ENCODE measurements at places on chromosomes 7 and 10. TPM values are rescaled to one million over a fixed set of nuclear protein-coding genes. Genes with fewer than 3 reads are reported as not detected.

DNA sequence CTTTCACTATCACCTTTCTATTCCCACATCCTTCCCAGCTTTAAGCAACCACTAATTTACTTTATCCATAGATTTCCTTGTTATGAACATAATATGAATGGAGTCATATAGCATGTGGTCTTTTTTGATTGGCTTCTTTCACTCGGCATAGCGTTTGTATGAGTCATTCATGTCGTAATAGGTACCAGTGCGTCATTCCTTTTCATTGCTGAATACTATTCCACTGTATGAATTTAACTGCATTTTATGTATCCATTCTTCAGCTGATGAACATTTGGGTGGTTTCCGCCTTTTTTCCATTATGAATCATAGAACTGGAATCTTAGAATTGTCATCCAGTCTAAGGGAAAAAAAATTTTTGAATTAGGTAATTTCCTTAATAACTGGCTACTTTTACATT lies 411.3 kb upstream of the AUTS2 start:
- DNase-seq: no peak

DNA sequence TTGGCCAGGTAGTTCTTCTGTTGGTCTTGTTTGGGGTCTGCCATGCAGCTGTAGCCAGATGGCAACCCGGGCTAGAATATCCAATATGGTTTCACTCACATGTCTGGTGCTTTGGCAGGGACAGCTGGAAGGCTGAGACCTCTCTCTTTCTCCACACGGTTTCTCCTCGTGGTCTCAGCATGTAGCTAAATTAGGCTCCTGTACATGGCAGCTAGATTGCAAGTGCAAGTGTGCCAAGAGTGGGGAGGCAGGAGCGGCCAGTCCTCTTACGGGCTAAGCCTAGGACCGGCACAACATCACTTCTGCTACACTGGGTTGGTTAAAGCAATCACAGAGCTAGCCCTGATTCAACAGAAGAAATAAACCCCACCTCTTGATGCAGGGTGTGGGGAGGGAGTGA lies 9.3 kb upstream of the PDE1C start:
- DNase-seq: no peak

- no peak for DNase-seq
These were observed 106.2 kb upstream of the KCTD7 start for GRCh38 chr7:66522518-66522917.

DNA sequence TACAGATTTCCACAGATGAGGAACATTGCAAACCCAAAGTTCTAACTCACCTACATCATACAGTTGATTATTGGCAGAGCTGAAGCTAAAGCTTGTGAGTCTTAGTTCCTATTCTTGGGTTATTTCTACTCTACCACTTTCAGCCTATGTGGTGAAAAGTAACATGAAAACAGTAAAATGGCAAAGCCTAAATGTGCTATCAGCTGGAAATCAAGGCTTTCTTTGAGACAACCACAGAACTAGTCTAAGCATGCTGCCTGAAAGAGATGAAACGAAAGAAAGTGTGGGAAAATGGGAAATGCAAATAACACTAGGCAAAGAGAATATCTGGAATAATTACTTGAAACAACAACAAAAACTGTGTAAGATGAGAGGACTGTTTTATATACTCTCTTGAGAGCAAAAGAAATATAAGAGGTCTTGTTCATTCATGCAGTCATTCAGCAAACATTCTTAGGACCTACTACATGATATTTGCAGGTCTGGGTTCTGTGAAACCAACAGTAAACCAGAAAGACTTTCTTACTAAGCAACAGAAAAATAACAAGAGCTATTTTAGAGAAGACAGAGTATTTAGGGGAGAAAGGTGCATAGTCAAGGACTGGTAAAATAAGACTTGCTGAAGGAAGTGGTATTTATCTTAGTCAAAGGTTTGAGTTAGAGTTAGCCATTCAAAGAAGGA lies 437.1 kb downstream of the HTR7 start:
- DNase-seq: no peak

DNA sequence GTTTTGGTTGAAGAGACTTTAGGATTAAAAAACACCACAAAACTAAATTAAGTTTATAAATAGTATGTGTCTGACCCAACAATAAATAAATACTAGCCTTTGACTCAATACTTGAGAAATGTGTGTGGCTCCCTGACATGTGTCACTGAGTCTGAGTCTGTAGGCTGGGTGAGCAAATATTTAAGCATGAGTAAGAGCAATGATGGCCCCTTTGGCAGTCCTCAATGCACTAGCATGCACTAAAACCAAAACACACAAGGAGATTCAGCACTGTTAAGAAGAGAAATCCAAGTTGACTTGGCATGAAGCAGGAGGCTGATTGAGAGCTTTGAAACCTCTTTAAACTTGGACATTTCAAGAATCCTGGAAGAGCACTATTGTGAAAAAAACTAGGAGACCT lies 37.1 kb downstream of the CCDC71L start:
- no peak for DNase-seq

DNA sequence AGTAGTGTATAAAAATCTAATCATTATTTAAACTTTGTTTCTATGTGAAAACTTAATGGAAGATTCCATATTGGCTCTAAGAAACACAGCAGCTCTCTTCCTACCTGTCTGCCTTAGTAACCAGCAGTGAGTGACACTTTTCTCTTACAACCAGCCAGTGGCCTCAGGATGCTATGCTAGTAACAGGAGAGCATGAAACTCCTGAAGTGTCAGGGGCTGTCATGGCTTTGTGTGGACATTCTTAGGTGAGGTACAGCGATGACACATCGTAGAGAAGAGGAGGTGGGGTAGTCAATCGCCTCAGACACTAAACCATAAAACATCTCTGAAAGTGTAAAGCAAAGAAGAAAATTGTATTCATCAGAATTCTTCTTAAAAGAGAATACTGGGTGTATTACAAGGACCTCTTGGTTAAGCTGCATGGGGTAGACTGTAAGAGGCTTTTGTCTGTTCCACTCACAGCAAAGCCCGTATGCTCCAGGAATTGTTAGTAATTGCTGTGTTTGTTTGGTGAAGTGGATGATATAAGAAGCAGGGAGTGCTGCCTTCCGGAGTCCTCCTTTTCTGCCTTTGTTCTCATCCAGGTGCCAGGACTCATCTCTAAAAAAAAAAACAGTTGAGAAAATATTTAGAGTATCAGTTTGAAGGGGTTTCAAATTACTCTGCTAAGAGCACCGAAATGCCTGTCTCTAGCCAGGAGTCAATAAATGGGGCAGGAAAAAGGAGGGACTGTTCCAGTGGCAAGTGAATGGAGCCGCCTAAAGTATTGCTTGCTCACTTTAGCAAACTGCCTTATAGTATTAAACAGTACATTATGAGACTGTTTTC lies 518.8 kb downstream of the CNTNAP2 start:
- peak; percentile 51 for DNase-seq

GRCh38 chr10:122083478-122084025 lies 94.6 kb downstream of the TACC2 start:
- no peak for DNase-seq

DNA sequence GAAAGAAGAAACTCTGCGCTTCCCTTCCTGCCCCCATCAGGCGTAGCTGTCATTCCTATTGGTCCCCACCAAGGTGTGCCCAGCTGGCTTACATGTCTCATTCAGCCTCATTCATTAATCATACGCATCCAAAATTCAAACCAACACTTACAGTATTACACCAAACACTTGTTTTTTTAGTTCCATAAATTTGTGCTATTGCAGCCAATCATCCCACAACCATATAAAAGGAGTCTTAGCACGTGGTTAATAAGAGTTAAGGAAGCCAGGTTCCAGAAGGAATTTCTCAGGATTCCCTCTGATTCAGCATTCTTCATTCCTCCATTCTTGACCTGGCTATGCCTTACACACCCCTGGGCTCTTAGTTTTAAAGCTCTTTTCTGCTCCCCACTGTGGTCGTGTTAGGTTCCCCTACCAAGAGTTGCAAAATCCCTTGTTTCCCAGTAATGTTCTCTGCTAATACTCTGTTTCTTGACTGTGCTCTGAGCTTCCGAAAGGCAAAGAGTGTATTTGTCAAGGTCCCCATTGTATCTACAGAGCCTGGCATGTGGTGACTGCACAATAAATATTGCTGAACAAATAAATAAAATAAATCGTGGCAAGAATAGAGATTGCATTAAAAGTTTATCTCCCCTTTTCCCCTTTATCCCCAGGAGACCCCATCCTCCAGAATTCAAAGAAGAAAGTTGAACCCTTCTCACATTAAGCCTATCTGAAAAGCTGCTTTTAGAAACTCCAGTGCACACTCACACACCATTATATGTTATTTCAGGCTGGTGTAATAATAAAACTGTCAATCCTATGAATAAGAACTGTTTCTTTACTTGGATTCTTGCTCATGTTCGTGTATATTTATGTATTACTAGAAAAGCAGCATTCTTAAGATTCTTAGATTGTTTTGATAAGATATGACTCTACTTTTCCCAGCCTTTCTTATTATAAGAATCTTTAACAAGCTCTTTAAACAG lies 514.4 kb downstream of the INHBA start:
- DNase-seq: no peak

The LRGUK gene
- 1.3 TPM for total RNA-seq

- DNase-seq: no peak
These were observed 318.6 kb downstream of the PTEN start for GRCh38 chr10:88181902-88182600.

- DNase-seq: no peak
These were observed 40.4 kb downstream of the GNA12 start for GRCh38 chr7:2803755-2804154.

The NSMCE4A gene
- total RNA-seq: 30.7 TPM

GRCh38 chr10:110806335-110806734 lies 65.4 kb upstream of the PDCD4 start:
- DNase-seq: no peak

All from endodermal cell (in vitro differentiated cells).